AG08395 (cell line): ENCODE measurements at places on chromosomes 3 and 15.
A peak's percentile ranks its signal among the peaks of the same experiment; 100 is the strongest.

DNA sequence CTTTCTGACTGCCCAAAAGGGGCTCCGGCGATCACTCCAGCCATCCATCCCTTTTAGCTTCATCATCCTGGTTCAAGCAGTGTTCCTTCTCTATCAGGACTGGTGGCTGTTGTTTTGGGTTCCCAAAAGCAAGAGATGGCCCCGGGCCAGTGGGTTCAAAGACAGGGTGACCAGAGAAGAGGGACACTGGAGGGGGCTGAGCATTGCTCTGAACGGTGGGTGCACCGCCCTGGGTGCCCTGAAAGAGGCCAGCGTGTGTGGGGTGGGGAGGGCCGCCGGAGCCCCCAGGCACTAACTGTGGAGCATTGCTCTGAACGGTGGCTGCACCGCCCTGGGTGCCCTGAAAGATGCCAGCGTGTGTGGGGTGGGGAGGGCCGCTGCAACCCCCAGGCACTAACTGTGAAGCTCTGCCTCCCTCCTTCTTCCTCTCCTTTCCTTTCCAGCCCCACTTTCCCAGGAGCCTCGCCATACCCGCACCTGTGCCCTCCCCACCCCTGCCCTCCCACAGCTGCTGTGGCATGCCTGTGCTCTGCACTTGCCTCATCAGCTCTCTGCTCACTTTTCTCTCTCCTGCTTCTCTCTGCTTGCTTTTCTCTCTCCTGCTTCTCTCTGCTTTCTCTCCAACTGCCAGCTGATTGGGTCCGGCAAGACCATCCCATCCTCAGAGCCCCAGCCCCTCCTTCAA lies 37.4 kb upstream of the OR4F6 start:
- DNase-seq, result no peak

DNA sequence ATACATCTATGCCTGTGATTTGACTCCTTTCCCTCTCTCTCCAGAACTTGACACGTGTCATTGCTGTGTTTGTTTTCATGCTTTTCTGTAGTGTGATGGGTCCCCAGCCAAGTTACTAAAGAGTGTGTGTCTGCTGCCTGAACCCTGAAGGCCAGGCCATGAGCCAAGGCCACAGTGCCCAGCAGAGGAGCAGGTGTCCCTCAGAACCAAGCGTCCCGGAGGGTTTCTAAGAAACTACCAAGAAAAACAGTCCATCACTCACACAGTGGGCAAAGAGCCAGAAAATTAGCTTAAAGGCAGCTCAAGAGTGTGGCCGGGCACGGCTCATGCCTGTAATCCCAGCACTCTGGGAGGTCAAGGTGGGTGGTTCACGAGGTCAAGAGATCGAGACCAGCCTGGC lies 35.2 kb downstream of the FBXO45 start:
- DNase-seq, result no peak

DNA sequence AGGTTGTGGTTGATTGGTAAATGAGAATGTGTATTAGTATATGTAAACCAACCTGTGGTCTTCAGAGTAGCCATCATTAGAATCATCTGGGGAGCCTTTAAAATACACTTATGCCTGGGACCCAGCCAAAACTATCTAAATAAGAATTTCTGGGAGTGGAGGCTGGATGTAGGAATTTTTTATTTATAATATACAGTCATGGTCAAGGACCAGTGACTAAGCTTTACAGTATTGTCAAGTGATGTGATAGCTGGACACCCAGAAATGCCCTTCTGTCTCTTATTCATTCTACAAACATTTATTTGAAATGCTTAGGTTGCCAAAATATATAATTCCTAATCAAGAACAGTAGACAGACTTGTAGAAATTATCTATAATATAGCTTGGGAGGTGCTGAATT lies 132.2 kb downstream of the MBNL1 start:
- DNase-seq, result peak; percentile 31

DNA sequence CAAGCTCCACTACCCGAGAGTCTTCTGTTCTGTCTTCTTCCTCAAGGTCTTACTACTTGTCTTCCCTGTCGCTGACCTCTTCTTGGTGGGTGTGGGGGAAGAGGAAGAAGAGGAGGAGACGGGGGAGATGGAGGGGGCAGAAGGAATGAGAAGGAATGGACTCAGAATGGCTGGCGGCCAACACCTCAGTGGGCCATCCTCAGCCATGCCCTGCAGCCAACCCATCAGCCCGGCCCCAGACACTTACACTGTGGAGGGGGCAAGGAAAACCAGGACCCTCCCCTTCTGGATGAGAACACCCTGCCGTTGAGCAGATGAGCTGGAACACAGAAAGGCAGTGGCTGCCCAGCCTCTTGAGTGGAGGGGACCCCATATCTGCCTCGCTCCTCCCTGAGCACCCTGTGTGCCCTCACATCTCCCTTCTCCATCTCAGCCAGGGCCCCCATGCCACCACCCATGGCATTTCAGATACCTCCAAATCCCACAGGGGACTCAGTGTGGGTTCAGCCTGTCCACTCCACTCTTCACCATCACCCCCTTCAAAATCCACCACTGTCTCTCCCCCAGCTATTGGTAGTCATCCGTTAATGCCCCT lies 45.5 kb upstream of the PRR23E start:
- no peak for DNase-seq

DNA sequence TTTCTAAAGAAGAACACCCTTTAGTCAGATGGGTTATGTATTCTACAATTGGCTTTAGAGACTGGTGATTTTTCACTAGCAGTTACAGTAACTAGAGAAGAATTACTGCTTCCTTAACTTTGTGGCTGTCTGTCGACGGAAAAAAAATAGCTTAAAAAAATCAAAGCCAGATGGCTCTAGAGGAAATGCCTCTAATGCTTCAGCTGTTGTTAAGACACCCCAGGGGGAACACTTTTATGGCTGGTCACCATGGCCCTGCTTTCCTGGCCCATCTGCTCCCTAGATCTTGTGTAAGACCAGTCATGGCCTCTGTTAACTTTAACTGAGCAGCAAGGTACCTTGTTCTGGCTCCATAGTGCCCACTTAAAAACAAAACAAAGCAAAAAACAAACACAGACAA lies 198.6 kb upstream of the PLSCR5 start:
- DNase-seq, result peak; percentile 90

DNA sequence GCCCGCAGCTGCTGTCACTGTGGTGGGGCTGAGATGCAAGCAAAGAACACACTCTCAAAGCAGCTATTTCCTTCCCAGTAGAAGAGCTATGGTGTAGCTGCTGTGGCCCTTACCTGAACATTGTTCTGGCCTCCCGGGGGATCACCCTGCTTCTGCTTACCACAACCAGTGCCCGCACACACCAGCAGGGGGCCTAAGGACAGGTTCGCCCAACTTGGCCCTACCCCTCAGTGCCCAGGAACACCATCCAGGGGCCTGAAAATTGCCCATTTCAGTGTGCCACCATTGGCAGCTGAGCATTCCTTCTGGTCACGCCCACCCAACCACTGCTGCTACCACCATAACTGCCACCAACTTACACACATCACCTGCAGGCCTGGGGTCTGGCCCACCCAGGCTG lies 113.0 kb downstream of the TP63 start:
- no peak for DNase-seq

DNA sequence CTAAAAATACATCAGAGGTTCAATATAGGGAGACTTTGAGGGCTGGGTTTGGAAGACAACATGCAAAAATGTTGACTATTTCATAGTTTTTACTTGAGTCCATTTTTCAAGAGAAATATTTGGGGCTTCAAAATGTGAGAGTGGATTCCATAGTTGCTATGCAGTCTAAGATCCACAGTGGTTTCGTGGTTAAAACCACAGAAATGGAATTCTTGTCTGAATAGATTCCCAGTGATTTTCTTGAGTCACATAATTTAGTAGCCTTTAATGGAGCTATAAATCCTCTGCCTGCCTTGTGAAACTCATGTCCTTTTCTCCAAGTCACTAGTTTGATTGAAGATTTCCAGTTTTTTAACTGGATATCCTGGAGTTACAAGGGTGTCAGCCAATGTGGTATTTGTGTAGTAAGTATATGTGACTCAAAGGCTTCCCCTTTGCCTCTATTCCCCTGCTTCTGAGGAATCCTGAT lies 94.7 kb upstream of the RBMS3 start:
- peak; percentile 79 for DNase-seq

- no peak for DNase-seq
These were observed 65.9 kb downstream of the SLCO2A1 start for GRCh38 chr3:133963657-133964396.

DNA sequence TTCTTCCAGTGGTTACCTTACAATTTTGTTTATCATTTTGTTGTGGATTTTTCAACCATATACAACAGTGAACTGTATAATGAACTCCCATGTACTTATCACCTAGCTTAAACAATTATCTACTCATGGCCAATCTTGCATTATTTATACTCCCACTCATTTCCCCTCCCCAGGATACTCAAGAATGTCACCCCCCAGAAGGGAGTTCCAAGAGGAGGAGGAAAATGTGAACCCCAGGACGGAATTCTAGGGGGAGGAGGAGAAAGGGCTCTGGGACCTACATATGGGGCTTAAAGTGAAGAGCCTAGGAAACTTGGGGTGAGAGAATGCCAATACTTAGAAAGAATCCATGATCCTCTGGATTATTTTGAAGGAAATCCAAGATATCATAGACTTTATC lies 59.3 kb downstream of the TSC22D2 start:
- no peak for DNase-seq

GRCh38 chr3:149077628-149078027 lies 8.7 kb downstream of the HLTF start:
- DNase-seq, result peak; percentile 36

- DNase-seq, result no peak
These were observed 27.9 kb upstream of the NIT2 start for GRCh38 chr3:100306695-100307094.

DNA sequence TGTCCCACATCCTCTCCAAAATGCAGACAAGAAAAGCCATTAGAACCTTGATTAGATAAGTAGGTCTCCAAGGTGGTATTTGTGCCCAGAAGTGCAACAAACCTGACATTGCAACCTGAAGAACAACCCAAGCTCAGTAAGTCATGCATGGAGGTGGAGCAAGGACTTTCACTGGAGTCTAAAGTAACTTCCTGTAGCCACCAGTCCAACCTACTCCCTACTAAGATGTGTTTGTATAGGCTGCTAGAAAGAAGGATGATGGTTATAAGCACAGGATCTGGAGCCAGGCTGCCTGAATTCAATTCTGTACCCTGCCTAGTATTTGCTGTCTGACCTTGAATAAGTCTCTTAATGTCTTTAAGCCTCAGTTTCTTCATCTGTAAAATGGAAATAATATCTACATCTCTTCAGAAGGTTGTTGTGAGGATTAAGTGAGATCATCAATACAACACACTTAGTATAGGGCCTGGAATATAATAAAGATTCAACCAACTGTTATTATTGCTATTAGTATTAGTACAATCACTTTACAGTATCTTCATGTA lies 32.3 kb downstream of the HDC start:
- no peak for DNase-seq

DNA sequence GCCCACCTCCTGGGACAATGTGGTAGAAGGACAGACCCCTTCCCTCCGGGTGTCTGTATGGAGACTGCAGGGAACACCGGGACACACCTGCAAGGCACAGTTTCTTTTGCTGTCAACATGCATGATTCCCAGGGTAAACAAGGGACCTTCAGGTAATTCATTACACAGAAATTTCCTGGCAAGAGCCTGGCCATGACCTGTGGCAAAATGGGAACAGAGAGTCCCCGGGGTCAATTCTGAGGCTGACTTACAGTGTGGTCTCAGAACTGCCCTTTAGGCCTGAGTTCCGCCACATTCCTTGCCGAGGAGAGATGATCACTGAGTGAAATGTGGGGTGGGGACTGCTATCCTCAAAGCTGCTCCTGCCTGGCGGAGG lies 6.3 kb downstream of the STARD5 start:
- DNase-seq, result no peak

GRCh38 chr3:74599564-74599963 lies 14.9 kb downstream of the CNTN3 start:
- DNase-seq, result peak; percentile 42

DNA sequence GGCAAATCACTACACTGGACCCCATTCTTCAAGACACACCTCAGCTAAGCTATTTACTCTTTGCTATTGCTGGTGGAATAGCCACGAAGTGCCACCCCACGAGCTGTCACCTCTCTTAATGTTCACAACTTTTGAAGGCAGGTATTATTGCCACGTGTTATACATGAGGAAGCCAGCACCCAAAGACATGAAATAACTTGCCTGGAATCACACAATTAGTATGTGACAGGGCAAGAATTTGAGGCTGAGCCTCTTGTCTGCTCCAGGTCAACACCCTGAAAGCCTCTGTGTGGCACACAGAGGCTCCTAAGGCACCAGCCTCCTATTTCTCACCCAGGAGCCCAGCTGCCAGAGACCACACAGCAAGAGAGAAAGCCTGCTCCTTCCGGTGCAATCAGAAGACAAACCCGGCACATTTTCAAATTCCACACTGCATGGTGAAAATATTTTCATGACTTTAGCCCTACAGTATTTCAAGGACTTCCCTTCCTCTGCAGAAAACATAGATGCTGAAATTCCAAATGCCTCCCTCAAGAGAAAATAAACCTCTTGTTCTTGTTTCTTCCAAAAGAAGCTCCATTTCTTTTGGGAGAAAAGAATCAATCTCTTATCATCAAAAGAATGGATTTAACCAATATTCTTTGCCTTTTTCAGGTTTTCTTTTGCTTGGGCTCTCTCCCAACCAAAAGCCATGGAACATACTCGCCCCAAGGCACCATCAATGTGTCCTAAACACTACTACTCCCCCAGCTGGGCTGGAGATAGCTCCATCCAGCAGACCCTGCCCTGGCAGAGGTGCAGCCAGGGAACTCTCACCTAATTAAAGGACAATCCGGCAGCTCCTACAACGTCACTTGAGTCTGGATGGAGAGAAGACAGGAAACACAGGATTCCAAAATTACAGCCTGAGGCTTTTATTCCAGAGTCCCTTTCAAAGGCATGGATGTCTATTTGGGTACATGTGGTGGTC lies 84.7 kb upstream of the THBS1 start:
- DNase-seq, result peak; percentile 61

DNA sequence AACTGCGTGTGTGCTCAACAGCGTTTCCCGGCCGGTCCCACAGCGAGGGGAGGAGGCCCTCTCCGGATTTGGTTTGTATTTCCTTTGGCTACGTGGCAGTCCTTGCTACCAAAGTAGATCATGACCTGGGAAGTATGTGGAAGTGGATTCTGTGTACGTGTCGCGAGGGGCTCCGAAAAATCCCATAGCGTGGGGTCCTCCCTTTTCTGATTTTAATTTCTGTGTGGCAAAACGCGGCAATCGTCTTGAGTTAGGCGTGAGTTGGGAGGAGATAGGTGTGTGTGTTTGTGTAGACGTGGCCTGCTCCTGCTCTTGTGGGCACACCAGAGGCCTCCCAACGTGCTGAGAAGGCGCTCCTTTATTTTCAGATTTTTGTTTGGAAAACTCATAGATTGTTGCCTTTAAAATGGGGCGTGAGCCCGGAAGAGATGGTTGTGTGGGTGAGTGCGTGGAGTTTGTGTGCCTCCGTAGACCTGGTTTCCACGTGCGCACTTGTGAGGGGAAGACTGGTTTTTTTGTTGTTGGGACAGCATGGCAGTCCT lies 1.2 kb downstream of the TRIM71 start:
- no peak for DNase-seq

GRCh38 chr3:8622873-8623691 lies 21.5 kb downstream of the SSUH2 start:
- DNase-seq, result peak; percentile 85
